CD4-positive, alpha-beta T cell treated with Interleukin-17A for 4 hours (primary cell): ENCODE measurements at places on chromosomes 2 and 18.

DNA sequence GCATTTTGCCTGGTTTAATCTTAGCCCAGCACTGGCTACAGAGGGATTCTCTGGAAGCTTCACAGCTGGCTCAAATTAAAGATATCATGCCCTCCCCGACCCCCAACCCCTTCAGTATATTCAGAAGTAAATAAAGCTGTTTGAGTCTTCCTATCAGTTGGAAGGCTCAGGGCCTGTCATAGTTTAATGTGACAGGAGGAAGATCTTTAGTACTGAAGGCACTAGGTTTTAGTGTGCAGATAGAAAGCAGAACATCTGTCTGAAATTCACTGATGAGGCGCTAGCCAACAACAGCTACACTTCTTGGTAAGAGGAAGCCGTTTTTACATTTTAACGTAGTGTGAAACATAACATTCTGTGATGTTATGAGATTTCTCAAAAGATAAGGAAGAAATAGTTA, 969.1 kb upstream of the CDH2 start:
- DNase-seq: no peak

DNA sequence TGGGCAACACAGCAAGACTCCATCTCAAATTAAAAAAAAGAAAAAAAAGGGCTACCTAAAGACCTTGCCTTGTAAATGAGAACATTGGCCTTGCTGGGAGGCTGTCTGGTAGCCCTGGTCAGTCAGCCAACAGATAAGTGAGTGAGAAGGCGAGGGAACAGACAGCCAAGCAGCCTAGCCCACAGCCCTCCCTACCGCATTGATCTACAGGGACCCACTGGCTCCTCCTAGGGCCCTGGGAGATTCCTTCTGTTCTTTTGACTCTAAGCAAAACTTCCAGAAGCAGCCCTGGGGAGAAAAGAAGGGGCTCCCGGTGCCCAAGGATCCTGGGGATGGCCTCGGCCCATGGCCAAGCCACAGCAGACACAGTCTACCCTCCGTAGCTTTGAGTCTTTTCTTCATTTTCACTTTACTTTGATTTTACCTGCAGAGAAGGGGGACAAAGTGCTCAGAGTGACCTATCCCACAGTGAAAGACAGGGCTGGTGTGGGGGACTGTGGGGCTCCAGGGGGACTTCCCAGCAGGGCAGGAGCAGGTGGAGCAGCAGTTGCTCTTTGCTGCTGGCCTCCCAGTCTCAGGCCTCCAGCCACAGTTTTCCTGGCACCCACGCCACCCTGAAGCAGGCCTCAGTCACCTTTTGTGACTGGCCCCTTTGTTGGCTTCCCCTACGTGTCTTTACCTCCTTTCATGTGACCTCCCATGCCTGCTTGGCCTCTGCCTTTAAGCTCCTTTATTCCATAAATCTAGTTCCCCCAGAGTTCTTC, 5.1 kb downstream of the CEP68 start:
- DNase-seq: no peak

DNA sequence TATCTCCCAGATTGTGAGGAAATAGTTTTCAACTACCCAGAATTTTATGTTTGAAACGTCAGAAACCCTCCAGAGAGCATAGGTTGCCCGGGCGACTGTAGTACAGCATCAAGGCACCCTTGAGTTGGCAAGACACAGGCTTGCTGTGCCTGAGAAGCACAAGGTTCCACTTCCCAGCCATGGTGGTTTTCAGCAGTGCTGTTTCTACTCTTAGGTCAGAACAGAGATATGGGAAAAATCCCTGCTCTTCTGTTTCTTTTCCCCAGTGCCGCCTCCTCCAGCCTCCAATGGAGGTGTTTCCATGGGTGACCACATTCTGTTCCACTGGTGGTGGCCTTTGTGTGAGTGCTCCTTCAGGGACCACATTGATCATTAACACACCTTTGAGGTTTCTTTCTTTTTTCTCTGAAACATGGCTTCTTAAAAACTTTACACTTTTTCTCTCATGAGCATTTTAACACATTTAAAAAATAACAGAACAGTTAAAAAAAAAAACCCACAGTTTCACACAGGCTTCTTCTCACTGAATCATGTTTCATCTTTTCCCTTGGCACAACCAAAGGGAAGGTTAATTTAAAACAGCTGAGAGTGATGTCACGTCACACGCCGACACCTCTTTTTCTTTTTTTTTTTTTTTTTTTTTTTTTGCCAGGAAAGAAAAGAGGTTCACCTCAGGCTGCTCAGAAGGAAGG, 229.3 kb upstream of the HDAC4 start:
- no peak for DNase-seq

- DNase-seq: no peak
Observed at GRCh38 chr2:16632598-16632997, 33.0 kb downstream of the CYRIA start.

- no peak for DNase-seq
Observed at GRCh38 chr18:9755615-9756014, 47.5 kb downstream of the RAB31 start.

GRCh38 chr2:154882725-154883124, 184.2 kb downstream of the KCNJ3 start:
- DNase-seq: no peak

- no peak for DNase-seq
Observed at GRCh38 chr2:66432801-66433694, 1.9 kb upstream of the MEIS1 start.

GRCh38 chr2:241130316-241130715, 19.0 kb downstream of the PASK start:
- no peak for DNase-seq

DNA sequence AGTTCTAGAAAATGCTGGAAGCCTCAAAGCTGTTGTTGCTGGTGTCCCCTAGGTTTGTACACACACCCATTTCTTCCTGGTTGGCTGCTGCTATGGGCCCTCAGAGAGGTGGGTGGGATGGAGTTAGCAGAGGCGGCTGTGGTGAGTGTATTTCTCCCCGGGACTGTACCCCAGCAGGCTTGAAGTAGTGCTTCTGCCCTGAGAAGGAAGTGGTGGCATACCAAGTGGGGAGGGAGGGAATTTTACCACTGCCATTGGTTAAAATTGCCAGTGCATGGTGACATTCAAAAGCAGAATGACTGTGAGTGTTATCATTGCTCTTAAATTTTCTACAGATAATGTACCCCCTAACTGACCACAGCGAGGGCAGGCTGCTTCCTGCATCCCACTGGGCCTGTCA, 125.6 kb upstream of the CAPN13 start:
- no peak for DNase-seq

DNA sequence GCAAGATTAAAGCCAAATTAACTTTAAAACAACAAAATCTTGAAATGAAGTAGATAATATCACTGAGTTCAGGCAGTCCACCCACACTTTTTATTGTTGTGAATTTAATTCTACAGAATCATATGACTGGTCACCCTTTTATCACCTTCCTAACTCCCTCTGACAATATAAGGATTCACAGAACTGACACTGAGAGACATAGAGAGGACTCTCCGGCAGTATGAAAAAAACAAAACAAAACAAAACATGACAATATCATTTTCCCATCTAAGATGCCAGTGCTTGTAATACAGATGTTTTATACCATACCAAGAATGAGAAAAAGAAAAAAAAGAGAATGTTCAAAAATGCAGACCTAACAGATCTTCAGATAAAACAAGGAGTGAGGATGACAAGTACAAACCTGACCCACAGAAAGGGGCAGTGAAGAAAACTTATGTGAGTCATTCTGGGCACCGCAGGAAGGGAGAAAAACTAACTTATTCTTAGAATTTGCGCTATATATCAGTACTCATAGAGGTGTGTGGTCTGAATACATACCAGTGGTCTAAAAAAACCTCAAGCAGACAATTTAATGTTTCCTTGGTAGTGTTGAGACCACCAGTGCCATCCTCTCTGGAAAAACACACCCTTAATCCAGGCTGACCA, 136.6 kb downstream of the ZAP70 start:
- no peak for DNase-seq

DNA sequence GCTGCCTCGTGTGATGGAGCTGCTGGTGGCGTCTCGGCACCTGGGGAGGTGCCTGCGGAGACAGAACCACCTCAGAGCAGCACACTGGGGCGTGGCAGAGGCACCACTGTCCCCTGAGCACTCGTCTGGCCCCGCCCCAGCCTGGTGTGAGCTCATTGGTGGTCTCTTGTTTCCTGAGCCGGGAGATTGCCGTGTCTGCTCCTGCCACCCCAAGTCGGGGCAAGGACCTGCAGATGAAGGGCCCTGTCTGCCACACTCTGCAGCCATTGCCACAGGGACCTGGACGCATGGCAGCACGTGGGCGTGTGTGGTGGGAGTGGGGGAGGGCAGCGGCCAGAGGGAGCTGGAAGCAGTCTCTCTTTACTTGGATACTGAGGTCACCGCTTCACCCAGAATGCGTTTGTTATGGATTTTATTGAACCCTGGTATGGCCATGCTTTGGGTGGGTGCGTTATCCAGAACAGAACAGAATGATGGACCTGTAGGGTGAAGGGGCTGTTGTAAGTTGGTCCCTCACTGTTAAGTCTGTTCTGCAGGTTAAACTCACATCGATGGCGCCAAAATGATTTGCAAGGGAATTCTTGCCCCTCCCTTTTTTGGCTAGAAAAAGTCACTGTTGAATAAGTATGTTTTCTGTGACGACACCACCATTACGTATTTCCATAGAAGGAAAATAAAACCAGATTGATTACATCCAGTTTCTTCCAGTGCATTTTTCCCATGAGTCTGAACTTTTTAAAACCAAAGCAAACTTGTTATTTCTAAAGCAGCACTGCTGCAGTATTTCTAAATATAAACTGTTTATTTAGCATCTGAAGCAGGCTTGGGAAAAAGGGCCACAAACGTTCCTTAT, 92.0 kb downstream of the USP40 start:
- no peak for DNase-seq

GRCh38 chr2:199461711-199462346, 4.1 kb upstream of the SATB2 start:
- no peak for DNase-seq

DNA sequence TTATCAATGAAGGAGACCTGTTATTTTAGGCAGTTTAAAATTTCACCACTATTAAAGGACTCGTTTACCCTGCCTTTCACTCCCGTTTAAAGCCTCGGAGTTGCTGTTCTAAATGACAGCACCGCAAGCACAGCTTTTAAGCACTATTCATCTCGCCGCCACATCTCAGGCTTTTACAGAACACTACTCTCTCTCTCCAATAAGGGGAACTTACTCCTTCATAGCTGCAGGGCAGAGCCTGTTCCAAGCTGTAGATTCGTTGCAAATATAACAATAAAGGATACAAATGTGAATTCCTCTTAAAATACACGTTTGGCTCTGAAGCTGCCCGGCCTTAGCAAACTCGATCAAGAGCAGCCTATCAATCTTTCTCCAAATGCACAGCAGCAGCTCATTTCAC, 271.8 kb downstream of the ZNF521 start:
- no peak for DNase-seq

GRCh38 chr2:231627384-231628120, 34.9 kb downstream of the TEX44 start:
- DNase-seq: no peak
